ENCODE measurements at places on chromosomes 3 and 15.

DNA sequence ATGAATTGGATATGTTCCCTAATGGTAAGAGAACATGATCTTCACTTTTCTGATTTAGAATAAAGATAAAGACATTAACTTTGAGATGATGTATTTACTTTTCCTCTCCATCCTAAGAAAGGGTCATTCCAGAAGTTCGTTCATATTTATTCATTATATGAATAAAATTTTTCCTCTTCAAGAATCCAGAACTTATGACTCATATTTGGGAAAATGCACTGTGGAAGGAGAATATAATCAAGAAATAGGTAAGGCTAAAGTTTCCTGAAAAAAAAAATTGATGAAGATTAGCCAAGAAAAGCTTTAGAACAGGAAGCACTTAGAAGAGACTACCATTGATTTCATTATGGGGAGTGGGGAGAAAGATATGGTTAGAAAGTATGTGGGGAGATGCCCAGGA, 36.5 kb upstream of the CBLB start:
- DNase-seq: no peak

GRCh38 chr3:132554437-132554836, 42.6 kb upstream of the ACKR4 start:
- DNase-seq: no peak

DNA sequence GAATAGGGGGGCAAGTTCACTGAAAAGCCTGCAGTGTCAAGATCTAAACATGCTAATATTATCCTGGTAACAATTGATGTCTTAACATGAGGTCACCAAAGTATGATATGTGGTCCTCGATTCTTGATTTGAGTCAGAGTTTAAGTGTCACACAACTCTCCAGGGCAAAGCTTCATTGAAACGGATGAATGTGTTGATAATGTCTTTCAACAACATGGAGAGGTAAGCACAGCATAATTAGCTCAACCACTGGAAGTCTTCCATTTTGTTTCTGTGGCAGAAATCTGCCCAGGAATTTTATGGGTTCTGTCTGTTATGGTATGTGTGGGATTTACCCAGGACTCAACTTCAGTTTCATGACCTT, 591.5 kb downstream of the ZNF385D start:
- DNase-seq: no peak

DNA sequence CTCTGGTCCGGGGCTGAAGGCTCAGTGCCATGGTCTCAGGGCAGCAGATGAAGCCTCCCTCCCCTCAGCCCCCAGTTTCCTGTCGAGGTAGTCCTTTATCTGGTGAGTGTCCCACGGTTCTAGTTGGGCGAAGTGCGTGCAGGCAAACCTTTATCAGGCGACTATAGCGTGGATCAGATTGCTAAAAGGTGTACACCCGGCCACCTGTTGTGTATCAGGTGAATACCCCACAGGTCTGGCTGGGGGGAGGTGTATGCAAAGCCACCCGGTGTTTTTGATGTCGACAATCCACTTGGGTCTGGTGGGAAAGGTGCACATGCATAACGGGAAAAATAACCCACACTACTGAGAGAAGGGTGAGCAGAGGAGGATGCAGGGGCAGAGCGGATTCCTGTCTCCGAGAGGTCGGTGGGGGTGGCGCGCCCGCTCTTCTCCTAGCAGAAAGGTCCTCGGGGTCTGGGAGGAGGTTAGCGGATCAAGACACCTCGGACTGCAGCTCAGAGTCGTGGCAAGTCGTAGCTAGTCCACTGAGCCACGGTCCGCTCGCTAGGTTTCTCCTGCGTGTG, 507 bp downstream of the SLC12A6 start:
- DNase-seq: peak; percentile 58

DNA sequence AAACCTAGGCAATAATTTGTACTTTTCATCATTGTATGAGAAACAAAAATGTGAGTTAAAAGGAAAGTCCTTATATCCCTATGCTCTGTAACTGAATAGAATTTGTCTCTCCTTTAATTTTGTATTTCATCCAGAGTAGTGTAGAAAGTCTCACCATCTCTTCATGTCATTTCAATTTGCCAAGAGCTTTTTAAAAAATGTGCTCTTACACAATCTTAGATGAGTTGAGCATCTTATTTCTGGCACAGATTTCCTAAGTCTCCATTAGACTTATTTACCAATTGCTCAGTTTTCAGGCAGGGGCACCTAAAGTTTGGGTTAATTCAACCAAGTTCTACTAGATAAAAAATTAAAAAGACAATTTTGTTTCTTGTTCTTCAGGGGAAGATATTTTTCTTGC, 201.5 kb upstream of the RBMS3 start:
- DNase-seq: no peak

Data from CD4-positive, alpha-beta T cell treated with Interleukin-17A for 4 hours (primary cell).